ENCODE measurements at places on chromosomes 4 and X.

GRCh38 chrX:148298737-148299136 lies 201.7 kb upstream of the AFF2 start:
- no peak for DNase-seq

DNA sequence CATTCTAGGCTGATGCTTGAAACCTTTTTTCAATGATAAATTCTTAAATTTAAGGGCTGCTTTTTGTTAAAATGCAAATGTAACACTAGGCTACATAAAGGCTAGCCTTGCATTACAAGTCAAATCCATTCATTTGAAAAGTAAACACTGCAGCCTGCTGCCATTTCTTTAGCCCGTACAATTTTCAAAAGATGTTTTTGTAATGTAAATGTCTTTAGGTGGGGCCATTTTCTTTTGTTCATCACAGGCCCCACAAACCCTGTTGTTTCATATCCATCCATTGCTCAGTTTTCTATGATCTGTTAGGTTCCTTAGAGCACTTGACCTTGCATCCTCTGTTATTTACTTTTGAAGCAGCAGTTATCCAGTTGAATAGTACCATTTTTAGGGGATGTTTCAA lies 296.2 kb upstream of the AMOT start:
- no peak for DNase-seq

DNA sequence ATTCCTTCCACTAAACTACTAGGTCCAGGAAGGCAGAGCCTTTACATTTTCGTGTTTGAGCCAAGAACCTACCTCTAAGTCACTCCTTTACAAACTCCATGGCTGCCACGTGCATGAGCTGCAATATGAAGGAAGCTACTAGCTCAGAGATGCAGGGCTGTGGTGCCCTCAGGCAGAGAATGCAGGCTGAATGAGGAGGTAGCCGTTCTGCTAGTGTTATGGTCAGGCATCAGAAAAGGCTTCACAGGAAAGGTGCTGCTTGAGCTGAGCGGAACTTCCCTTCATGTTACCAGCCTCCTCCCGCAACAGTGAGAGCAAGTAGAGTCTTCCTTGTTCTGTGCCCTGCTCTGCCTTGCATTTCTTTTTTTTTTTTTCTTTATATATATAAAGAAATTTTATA lies 148.3 kb upstream of the PACRGL start:
- DNase-seq = no peak

DNA sequence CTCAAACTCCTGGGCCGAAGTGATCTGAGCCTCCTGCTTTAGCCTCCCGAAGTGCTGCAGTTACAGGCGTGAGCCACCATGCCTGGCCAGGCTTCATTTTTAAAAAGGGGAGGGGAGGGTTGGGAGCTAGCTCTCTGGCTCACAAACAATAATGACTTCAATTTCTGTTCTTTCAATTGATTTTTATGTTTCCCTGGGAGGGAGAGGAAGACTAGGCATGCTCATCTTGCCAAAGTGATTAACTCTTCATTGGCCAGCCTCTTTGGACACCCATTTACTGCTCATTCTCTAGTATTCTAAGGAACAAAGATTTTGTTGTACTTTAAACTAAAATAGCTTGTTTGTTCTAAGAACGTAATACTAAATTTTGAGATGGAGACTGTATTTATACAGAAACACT lies 43.4 kb upstream of the TRIM2 start:
- no peak for DNase-seq

GRCh38 chr4:188299161-188299560 lies 159.9 kb downstream of the TRIML1 start:
- no peak for DNase-seq

DNA sequence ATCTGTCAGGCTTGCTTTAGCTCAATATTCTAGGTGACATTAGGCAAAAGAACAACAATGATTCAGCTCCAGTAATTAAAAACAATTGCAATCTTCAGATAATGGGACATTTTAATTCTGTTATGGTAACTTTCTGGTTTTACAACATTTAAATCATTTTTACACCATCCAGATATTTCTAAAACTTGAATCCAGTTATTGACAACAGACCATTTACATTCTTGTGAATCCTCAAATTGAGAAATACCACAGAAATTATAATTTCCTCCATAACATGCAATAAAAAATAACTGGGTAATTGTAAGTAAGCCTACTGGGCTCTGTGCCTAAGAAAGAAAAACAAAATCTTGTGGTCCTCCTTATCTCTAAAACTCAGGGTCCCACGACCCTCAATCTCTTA lies 195.0 kb upstream of the S100G start:
- no peak for DNase-seq

DNA sequence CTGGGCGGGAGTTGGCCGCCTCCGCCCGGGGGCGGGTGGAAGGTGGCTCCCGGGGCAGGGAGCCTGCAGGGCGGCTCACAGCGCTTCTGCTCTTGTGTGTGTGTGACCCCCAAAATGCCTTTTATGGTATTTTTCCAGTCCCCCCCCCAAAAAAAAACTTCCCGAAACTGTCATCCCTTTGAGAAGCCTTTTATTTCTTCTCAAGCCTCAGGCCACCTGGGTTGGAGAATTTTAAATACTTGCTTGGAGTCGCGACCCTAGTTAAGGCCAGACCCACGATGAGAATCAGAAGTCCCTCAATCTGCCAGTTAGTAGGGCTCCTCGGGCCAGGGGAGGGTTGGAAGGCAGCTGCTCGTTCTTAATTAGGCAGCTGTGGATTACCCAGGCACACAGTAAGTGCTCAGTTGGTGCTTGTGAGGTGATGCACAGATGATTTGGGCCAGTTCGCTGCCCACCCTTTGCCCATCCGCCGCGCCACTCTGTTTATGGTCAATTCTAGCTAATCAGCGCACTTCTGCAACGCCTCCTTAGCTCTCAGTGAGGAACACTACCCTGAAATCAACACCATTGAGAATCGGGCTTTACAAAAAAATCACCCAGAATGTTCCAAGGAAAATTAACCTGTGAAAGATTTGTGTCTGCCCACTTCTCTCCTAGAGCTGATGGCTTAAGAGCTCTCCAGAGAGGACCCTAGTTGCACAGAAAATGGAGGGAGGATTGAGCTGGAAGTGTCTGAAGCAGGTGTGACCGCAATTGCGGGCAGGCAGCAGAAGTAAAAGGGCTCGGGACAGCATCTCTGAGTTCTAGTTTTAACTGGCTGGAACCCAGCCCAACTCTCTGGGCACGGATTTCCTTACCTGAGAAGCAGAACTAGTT lies 648 bp upstream of the SCD5 start:
- no peak for DNase-seq

DNA sequence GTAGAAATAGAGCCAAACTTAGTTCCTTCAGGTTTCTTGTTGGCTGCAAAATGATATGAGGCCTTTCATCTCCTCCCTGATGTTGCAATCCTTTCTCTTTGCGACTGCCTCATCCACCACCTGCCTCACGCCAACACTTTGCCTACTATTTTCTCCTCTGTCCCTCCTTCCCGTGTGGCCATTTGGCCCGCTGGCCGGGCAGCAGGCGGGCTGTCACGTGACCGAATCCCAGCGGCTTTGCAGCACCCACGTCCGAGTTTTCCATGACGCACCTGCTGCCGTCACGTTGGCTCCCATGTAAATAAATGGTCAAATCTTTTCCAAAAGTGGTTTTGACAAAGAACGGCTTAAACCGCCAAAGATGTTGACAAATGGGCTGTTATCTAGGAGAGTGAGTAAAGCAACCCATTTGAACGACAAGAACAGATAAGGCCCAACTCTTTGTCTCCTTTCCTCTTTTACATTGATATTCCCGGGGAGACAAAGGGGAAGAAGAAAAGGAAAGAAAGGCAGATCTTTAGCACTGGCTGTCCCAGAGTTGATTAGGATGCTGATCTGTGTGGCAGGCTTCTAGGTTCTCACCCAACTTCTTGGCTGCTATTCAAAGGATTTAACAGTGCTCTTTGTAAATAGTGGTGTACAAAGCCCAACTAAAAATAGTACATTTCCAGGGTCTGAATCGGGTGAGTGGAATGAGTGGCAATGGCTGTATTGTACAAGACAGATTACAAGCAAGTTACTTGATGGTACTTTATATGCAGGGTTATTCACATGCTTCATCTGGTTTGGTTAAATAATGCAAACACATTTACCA lies 174.2 kb upstream of the JADE1 start:
- no peak for DNase-seq
